Cortex of kidney (tissue), 1 donor: ENCODE measurements at places on chromosomes 2 and 18.

- no peak for DNase-seq
Measured at GRCh38 chr2:177164131-177164530, 48.5 kb upstream of the HNRNPA3 start.

DNA sequence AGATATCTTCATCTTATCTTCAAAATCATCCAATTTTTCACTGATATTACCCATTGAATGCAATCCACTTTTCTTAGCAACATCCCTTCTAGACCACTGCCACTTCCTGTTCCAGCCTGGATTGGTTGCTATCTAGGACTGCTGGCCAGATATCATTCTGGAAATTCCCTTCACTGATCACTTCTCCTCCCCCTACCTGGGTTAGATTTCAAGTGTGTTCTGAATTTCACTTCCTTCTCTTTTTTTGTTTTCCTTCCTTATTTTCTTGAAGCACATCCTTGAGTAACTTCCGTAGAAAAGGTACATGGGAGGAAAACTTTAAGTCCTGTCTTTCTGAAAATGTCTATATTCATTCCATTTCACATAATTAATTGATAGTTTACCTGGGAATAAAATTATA is 82.0 kb upstream of the IL1R2 start:
- no peak for DNase-seq

DNA sequence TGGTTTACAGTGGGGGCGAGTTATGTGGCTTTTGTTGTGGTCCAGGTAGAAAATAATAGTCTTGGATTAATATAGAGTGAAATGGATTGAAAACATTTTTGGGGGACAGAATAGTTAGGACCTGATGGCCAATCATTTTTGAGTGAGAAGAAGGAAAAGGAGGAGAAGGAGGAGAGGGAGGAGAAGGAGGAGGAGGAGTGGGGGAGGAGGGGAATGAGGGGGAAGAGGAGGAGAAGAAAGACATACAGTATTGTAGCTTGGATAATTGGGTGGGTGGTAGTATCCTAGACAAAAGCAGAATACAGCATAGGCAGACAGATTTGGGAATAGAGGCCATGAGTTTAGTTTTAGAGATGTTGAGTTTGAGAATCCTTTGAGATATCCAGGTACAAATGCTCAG is 101.6 kb downstream of the GATA6 start:
- no peak for DNase-seq

DNA sequence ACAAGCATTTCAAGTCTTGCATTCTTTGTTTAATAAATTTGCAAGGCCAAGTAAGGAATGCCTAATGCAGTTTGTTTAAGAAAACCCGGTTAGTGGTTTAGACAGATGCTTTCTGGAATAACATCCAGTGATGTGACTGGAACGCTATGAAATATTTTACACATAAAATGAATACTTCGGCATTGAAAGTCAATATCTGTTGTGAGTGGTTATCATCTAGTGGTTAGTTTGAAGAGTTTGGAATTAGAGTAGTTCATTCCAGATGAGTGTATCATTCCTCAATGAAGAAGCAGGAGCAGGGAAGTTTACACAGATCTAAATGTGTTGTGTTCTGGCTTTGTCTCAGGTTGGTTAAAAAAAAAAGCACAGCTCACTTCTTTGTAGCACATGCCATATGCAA is 608.0 kb upstream of the PIK3C3 start:
- no peak for DNase-seq

DNA sequence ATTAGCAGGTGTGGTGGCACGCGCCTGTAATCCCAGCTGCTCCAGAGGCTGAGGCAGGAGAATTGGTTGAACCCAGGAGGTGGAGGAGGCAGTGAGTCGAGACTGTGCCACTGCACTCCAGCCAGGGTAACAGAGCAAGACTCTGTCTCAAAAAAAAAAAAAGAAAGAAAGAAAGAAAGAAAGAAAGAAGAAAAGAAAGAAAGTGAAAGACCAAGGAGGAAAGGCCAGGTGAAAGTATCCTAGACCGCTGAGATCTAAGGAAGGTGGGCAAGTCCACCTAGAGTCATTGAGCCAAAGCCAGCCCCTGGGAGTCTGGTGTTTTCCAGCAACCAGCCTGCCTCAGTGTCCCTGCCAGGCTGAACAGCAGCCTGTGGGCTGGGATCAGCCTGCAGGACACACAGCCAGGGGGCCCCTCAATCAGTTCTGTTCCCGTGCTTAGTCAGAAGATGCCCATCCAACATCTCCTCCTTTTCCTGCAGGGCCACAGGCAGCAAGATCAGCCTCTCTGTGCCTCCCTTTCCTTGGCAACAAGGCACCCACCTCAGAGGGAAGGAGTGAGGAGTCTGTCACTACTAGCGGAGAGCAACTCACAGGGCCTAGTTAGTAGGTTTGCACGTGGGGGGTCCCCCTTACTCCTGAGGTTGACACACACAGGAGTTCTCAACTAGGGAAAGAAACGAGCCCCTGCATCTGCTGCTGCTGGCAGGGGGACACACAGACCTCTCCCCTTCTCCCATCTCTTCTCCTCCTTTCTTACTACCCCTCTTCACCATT is 64.1 kb downstream of the SMAD7 start:
- no peak for DNase-seq

GRCh38 chr18:38221476-38222100 is 656.0 kb upstream of the CELF4 start:
- no peak for DNase-seq

DNA sequence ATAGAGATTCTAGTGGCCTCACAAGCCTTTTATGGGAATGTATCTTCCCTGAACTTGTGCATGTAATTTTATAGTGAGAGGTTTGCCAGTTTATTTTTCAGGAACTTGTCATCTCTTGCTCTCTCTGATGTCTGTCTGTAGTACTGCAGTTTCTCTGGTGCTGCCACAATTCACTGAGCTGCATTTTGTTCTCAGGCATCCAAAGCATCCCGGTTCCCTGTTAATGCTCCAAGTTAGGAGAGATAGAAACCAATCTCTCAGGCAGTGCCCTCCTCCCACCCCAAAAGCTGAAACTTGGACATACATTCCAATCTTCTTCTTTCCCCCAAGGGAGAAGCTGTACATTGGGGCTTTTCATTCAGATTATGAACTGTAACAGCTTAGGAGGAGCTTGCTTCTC is 30.1 kb upstream of the GRB14 start:
- DNase-seq = no peak

- DNase-seq = no peak
Measured at GRCh38 chr18:60669938-60670337, 297.4 kb upstream of the MC4R start.

DNA sequence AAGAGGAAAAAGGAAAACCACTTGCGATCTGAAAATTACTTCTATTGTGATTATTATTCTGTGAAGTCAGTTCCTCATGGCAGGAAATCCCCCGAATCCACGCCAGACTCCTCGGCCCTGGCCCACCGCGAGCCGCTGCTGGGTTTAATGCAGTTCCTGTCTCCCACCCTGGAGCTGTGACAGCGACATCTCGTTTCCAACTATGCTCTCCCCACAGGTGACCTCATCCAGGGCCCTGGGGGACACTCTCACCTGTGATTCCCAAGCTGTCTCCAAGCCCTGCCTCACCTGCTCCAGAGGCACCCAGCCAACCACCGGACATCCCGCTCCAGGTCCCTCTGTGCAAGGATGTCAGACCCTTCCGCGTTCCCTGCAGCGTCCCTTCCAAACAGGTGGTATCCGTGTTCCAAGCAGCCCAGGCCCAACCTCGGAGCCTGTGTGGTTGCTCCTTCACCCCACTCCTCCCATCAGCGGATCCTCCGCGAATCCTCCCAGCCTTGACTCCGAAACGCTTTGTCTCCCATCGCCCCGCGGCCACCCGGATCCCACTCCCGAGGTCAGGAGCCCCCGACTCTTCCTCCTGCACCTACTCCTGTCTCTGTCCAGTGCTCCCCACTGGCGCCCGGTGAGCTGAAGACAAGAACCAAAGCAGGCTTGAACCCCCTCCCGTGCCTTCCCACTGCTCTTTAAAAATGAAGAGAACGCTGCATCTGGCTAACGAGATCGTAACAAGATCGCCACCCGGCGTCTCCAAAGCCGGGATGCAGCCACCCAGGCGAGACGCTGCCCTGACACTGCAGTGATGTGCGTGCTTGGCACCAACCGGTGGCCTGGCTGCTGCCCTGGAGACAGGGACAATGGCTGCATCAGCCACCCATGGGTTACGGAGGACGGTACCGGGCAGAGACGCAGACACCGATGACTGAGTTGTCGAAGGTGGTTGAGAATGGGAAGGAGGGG is 96.5 kb downstream of the NDUFA10 start:
- DNase-seq = no peak

DNA sequence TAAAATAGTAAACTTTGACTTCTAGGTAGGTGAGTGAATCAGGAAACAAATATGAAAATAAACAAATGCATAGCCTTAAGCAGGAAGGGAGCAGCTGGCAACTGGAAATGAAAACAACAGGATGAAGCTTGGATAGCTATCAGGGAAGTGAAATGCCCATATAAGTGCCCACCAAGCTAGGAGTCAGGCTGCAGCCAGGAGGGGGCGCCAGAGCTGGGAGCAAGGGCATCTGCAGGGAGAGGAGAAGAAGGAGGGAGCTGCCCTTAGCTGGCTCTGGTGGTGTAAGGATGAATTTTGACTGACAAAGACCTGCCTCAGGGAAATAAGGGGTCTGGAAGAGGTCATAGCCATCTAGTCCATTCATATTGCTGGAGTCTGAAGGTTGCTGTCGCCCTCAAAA is 298.3 kb downstream of the TDRD15 start:
- no peak for DNase-seq

DNA sequence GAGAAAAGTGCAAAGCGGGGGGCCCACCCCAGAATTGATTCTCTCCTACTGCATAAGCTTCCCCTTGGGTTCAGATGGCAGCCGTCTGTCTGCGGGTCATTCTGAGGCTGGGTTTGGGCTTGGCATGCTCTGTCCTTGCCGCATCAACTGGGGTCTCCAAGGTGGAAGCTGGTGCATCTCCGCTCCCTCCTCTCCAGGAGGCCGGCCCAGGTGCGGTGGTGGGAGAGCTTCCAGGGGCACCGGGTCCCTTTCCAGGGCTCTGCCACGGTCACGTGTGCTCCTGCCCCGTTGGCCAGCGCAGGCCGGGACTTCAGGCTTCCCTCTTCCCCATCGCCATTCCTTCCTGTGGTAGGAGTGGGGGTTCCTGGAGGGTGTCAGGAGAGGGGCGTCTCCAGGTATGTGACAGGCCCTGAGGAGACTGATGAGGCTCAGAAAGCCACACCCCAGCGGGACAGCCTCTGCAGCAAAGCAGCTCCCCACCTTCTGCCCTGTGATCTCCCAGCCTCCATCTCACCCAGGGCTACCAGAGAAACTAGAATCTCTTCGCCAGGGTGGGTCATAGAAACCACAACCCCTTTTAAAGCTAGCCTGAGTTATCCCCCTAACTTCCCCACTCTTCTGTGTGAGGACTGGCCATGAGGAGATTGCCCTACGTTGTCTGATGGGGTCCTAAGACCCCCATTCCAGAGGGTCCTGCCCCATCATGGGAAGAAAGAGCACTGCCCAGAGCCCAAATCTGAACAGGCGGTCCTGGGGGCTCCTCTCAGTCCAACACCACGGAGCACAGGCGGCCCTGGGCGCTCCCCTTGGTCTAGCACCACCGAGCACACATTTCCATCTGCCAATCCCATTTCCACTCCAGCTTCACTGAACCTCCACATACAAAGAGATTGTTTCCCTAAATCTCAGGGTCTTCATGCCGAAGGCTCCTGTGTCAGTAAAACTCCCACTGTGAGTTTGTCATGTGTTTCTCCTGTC is 76.6 kb downstream of the SLC66A2 start:
- DNase-seq = no peak

DNA sequence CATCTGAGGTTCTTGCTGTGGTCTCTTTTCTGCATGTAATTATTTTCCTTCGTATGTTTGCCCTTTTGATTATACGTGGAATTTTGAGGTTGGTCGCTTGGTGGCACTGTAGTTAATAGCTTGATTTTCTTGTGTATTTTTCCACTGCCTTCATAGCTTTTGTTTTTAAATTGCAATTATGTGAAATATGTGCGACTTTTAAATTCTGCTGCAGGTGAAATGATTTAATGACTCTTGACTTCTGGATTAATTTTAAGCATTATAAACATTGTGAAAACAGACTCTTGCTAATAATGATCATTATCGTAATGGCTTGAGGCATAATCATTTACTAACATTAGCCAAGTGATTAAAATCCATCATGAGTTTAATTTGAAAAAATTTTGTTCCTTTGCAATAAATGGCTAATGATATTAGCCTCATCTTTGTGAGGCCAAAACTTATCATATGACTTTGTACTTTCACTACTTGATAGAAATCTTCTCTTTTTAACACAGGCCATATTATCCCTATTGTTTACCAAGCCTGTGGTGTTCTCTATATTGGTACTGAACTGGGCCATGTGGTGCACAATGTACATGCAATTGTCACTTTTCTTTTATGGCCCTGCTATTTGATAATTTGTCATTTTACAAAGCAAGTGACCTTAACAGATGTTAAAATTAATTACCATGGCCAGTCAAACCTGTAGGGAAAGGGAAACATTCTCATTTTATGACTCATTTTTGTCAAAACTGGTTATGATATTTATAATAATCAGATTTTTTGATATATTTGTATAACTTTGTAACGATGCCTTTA is 62.8 kb upstream of the NEUROD1 start:
- DNase-seq = no peak

GRCh38 chr2:152396763-152397162 is 61.8 kb downstream of the FMNL2 start:
- DNase-seq = no peak

- DNase-seq = no peak
Measured at GRCh38 chr2:17070711-17071110, 405.1 kb upstream of the CYRIA start.

- no peak for DNase-seq
Measured at GRCh38 chr2:122660786-122661634, 905.6 kb downstream of the TSN start.

GRCh38 chr18:79872527-79873444 is 75.0 kb downstream of the KCNG2 start:
- no peak for DNase-seq

DNA sequence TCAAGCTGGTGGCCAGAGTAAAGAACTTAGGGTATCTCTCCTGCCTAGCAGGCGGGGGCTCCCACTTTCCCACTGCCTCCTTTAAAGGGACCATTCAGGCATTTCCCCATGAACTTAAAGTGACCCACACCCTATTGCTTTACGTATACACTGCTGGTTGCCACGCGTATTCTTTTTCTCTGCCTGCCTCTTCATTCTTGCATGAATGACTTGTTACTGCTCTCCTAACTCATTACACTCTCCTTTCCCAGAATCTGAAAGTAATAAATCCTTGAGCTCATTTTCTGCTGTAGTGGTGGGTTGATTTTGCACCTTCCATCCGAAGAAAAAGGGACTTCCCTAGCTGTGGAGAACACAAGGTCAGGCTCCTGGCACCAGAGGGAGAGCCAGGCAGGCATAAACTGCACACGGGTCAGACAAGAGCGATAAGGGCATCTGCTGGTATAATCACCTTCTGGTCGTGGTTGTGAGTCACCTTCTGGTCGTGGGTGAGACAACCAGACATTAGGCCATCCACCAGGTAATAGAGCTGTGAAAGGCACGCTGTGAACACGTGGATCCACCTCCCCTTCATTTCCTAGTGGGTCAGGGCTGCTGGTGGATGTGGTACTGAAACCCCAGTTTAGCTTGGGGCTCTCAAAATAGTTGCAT is 950.3 kb downstream of the SOCS6 start:
- no peak for DNase-seq

- no peak for DNase-seq
Measured at GRCh38 chr2:8412586-8412985, 269.3 kb upstream of the ID2 start.

GRCh38 chr2:88656690-88657089 is 29.4 kb upstream of the EIF2AK3 start:
- DNase-seq = no peak
